AG08396 (cell line): ENCODE measurements at places on chromosomes 7 and 10.

DNA sequence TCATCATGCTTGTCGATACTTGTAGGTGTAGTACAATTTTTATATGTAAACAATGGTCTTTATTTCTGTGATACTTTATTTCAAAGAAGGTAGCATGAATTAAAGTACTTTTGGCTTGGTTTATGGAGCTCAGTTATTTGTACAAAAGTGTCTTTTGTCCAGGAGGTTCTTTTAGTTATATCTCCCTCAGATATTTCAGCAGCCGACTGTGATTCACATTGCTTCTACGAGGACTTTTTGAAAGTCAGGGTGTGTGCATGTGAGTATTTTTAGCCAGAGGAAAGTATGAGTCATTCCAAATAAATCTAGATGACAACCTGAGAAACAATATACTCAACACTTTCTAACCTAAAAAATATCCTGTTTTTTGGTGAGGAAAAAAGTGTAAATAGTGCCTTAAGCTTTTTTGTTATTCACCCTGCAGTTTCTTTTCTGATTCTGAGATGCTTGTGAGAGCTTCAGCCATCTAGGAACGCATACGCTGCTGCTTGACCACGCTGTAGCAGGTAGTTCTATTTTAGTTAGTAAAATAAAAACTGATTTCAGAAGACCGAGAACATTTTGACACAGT lies 595 bp upstream of the SUN1 start:
- DNase-seq, result peak; percentile 84

DNA sequence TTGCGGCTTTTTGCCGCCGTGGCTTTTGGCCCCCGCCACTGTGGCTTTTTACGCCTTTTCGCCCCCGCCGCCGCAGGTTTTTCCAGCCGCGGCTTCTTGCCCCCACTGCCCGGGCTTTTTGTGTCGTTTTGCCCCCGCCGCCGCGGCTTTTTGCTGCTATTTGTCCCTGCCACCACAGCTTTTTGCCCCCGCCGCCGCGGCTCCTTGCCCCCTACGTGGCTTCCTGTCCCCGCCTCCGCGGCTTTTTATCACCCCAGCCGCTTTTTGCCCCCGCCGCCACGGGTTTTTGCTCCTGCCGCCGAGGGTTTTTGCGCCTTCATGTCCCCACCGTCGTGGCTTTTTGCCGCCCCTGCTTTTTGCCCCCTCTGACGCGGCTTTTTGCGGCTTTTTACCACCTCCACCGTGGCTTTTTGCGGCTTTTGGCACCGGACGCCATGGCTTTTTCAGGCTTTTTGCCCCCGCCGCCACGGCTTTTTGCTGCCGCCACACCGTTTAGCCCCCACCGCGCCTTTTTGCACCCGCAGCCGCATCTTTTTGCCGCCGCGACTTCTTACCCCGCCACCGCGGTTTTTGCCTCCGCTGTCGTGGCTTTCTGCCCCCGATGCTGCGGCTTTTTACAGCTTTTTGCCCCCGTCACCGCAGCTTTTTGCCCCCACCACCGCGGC lies 637.0 kb downstream of the ZNF716 start:
- no peak for DNase-seq

GRCh38 chr10:88115968-88116367 lies 252.5 kb downstream of the PTEN start:
- peak; percentile 17 for DNase-seq

- DNase-seq, result no peak
Measured at GRCh38 chr7:74407958-74408357, 45.7 kb upstream of the GTF2IRD1 start.

DNA sequence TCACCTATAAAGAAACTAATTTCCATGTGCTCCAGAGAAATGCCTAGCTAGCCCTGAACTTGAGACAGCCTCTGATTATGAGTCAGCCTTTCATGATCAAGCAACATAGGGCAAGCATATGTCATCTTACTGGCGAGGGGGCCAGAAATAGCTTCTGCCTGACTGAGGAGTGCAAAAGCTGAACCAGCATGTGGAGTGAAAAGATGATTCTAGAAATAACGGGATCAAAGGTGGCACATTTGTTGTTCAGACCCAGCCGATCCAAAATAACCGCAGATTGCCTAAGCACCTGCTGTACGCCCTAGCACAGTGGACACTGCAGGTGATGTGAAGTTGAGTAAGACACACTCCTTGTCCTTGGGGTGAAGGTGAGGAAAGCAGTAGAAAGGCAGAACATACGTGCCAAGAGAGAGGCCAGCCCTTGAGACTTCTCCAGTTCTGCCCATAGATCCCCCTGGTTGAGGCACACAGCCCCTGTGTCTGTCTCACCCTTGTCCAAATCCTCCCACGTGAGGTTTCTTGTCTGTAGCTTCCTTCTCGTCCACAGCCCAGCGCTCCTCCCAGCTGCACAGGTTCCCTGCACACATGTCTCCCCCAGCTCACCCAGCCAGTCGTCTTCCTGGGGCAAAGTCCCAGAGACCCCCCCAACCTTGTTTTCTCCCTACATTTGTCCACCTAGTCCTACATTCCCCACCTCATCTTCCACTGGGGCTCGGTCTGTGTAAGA lies 2.8 kb upstream of the BCL7B start:
- peak; percentile 87 for DNase-seq

DNA sequence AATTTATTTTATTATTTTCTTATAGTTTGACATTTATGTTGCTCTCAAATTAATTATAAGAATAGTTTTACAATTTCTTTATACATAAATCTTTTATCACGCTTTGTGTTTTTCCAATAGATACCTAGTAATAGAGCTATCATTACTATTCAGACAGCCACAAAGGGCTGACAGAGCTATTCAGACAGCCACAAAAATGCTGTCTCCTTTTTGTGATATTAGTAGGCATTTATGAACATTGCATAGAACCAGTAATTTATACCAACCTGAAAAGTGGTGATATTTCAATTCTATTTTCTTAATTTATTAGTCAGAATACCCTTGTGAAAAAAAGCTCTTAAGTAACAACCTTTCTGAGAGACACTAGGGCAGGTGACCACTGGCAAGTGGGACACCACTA lies 34.2 kb upstream of the IGFBP3 start:
- no peak for DNase-seq

GRCh38 chr7:45001826-45002225 lies 1.8 kb downstream of the CCM2 start:
- no peak for DNase-seq

DNA sequence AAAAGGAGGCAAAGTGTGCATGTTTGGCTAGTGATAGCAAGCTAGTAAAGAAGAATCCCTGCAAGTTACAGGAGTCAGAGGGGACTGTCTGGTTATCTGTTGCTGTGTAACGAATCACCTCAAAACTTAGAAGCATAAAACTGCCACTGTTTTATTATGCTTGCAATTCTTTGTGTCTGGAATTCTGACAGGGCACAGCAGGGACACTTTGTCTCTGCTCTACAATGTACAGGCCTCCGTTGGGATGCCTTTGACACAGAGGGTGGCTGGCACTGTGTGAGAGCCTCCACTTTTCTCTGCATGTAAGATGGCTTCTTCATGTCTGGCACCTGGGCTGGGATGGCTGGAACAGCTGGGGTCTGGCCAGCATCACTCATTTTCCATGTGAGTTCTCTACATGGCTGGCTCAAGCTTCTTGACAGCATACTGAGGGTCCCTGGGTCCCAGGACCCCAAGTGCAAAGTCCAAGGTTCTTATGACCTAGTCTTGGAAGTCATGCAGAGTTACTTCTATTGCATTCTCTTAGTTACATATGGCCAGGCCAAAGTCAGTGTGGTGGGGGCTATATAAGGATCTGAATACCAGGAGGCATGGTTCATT lies 276.9 kb downstream of the RPS24 start:
- DNase-seq, result no peak

DNA sequence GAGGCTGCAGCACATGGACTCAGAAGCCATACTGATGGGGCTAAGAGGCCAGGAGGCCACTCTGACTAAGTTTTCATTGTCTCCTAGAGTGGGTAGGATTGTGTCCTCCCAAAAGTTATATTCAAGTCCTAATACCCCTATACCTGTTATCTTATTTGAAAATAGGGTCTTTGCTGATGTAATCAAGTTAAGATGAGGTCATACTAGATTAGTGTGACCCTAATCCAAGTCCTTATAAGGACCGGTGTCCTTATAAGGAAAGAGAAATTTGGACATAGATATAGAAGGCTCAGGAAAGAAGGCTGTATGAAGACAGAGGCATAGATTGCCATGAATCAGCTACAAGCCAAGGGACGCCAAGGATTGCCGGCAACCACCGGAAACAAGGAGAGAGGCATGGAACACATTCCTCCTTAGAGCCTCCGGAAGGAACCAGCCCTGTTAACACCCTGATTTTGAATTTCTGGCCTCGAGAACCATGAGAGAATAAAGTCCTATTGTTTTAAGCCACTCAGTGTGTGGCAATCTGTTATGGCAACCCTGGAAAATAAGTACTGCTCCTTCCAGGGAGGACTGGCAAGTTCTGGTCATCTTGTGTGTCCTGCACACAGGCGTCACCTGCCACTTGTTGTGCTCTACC lies 157.0 kb downstream of the EMX2 start:
- no peak for DNase-seq

DNA sequence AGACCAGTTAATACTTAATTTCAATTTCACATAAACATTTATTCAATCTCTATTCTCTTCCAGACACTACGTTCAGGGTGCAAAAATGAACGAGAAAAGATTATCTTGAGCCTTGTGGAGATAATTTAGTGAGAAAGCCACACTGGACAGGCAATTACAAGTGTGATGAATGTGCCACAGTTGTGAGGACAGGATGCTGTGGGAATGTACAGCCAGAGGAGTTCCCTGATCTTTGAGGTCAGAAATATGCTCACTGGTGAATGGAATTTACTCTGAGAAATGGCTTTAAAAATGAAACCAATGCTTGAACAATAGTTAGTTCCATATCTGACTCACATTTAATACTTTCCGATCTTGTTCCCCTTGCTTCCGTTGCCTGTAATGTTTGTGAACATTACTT lies 864.8 kb downstream of the GATA3 start:
- DNase-seq, result no peak

DNA sequence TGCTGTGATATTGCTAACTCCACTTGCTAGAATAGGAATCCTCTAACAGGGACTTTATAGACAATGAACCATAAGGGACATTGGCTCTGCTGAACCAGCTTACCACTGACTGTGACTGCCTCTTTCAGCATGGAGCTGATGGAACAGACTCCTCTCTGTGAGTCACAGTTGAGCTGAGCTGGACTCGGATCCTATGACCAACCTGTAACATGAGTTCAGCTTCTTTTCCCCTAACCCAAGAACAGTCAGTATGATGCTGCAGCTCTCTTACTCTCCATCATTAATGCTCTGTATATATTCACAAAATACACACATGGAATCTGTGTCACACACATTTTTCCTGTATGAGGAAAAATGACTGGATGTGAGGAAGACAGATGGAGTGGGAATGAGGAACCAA lies 177.9 kb upstream of the BET1 start:
- peak; percentile 53 for DNase-seq

GRCh38 chr10:18021725-18022480 lies 70.2 kb downstream of the SLC39A12 start:
- DNase-seq, result no peak
